ENCODE measurements at places on chromosomes 1 and 21. TPM values are rescaled to one million over a fixed set of nuclear protein-coding genes. Genes with fewer than 3 reads are reported as not detected.
A peak's percentile ranks its signal among the peaks of the same experiment; 100 is the strongest.

GRCh38 chr1:19710825-19711611 lies 46.3 kb downstream of the HTR6 start:
- no peak for DNase-seq

DNA sequence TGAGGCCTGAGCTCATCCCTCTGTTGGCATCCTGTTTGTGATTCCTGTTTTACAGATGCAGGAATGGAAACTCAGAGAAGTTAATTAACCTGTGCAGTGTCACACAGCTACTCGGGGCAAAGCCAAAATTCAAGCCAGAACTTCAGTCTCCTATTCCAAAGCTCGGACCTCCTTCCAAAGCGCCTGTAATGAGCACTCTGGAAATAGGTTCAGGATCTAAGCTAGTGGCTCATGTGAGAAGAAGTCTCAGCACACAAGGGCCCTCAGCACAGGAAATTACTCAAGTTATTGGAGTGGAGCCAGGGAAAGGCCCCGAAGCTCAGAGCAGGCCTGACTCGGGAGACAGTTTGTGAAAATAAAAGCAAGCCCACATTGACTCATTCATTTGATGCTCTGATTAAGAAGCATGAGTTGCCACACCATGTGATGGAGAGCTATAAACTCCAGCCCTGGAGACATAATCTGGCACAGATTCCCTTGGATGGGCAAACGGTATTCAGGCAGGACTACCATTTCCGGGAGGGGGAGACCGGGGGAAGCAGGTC lies 50.6 kb upstream of the LYST start:
- DNase-seq, result peak; percentile 23

DNA sequence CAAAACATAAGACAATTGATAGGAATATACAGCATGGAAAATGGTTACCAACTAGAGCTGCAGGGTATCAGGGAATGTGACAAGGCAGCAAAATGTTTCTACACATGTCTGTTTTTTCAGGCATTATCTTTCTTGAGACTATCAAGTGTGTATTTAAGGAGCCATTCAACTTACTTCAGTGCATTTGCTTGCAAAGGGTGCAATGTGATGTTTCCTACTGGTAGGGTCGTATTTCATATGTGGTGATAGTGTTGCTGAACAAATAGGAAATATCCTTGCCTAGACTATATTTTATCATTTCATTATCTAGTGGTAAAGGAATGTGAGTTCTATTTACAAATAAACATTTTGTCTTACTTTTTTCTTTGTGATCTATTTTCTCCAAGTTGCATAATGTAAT lies 42.4 kb downstream of the PTPRC start:
- DNase-seq, result no peak

GRCh38 chr1:187270256-187270655 lies 441.5 kb downstream of the PLA2G4A start:
- DNase-seq, result no peak

DNA sequence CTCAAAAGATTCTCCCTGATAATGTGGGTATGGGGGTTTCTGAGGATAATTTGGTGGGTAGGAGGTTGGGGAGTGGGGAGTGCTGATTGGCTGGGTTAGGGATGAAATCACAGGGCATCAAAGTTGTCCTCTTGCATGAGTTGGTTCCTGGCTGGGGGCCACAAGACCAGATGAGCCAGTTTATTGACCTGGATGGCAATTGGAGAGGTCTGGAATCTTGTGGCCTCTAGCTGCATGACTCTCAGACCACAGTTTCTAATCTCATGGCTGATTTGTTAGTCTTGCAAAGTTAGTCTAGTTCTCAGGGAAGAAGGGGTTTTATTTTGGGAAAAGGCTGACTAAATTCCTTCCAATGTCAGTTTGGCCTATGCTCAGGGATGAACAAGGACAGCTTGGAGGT lies 3.3 kb upstream of the GBP1 start:
- DNase-seq, result no peak

DNA sequence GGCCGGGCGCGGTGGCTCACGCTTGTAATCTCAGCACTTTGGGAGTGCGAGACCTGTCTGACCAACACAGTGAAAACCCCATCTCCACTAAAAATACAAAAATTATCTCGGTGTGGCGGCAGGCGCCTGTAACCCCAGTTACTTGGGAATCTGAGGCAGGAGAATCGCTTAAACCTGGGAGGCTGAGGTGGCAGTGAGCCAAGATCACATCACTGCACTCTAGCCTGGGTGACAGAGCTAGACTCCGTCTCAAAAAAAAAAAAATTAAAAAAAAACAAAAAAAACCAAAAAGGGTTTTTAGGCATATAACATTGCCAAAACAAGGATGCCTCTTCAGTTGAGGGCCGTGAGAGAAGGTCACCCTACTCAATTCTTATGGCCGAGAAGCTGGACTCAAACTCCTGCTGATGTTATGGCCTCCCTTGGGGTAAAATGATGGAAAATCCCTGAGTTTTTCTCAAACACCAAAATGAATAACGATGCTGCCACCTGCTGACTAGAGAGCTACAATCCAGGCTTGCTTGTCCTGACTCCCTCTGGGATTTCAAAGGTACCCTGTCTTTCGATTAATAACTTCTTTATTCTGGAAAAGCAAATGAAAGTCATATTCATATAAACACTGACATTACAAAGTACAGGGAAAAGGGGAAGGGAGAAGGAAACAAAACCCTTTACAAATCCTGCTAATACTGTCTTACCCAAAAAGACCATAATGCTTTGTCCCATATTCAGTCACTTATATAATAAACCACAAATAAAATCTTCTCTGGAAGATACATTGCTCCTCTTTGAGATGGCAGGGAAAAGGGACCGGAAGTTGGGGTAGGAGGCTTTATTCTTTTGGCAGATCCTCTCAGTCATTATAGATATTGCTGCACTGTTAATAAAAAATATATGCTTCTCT lies 10.7 kb downstream of the RAB42 start:
- DNase-seq, result peak; percentile 45

DNA sequence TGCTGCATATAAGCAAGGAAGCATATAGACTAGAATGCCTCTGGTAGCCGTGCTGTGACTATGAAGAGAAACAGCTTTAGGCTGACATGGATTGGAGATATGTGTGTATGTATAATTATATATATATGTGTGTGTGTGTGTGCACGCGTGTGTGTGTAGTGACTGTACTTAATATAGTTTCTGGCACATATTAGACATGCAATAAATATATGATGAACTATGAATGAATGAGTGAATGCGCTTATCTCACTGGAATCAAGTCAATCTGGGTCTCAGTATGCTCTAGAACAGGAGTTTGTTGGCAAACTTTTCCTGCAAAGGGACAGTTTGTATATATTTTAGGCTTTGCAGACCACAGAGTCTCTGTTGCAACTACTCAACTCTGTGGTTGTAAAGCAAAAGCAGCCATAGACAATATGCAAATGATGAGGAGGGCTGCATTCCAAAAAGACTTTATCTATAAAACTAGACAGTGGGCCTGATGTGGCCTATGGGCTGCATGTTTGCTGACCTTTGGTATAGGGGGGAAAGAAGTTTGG lies 482.9 kb upstream of the USP24 start:
- DNase-seq, result no peak

DNA sequence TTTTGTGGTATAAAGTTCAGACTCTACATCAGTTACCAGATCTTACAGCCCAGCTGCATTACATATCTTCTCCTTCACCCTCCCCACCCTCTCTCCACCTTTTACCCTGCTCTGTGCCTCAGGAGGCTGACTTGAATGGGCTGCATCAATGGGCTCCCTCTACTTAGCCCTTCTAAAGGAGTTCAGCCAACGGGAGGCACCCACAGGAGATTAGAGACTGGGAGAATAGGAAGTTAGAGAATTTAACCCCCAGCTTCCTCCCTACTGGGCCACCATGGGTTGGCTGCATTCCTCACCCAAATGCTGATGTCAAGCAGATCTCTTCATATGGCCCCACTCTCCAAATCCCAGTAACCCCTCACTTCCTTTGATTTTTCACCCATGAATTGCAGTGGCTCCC lies 17.1 kb upstream of the DUSP23 start:
- DNase-seq, result no peak

GRCh38 chr1:98421085-98421435 lies 240.5 kb upstream of the SNX7 start:
- no peak for DNase-seq

GRCh38 chr1:170856455-170856854 lies 78.9 kb upstream of the MROH9 start:
- no peak for DNase-seq

GRCh38 chr1:30400507-30400906 lies 322.9 kb downstream of the MATN1 start:
- DNase-seq, result no peak

- no peak for DNase-seq
Observed at GRCh38 chr1:103110701-103111100, 2.4 kb upstream of the COL11A1 start.

DNA sequence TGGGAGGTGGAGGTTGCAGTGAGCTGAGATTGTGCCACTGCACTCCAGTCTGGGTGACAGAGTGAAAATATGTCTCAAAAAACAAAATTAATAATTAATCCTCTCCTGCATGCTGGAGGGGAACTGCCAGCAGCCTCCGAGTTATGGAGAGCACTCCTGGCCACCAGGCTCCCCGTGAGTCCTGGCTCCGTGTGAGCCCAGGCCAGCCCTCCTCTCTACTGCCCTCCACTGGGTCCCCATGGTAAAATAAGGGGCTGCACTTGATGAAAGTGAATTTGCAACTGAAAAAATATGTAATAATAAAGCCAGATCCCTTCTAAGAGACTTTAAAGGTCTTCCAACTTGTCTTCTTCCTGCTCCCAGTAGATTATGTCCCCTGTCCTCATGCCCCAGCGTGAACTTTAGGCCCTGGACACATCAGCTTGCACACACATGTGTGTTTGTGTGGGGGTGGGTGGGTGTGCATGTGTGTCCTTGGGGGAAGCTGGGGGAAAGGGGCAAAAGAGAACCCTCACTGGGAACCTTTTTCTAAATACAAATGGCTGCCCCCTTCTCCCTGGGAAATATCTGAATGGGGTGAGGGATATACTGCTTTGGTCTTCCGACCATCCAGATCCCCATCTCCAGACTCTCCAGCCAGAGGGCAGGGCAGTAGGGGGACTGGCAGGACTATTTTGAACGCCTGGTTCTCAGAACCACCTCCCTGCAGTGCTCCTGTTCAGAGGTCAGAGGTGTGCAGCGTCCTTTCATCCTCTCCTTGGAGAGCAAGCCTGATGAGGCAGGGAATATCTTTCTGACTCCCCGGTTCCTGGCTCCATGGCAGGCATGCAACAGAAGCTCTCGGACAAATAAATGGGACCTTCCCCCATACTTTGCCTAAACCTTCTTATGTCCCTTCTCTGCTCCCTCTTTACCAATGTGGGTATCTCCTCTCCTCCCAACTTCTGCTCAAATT lies 26.2 kb downstream of the NEK2 start:
- DNase-seq, result peak; percentile 37

DNA sequence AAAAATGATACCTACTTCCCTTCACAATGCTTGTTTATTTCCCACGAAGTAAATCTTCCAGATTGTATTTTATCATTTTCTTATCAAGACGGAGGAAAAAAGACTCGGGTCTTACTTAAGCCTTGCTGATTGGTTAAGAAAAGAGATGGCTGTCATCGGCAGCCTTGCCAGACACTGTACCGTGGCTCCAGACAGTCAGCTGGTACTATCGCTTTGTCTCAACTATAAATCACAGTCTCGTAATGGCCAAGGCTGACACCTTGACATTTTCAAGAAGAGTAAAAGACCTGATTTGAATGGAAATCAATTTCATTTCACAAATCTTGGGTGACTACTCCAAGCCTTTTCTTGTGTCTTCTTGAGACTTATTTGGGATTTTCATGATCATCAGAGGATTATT lies 868.0 kb downstream of the USP25 start:
- DNase-seq, result no peak

- DNase-seq, result no peak
Observed at GRCh38 chr1:178483251-178483957, 13.4 kb downstream of the CLEC20A start.

DNA sequence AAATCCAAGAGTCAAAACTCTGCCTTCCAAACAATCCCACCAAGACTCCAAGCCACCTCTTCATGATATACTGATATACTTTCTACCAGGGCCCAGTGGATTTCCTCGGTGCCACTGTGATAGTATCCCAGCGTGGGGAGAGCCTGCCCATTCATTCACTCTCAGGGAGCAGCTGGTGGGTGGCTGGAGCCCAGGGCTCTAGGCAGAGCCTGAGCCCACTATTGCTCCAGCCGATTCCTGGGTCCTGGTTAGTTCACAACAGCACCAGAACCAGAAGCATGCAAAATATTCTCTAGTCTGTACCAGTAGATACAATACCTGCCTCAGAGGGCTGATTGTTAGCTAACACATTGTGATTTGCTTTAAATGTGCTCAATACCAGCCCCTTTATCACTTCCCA lies 831 bp downstream of the CSRP1 start:
- DNase-seq, result no peak

- DNase-seq, result peak; percentile 14
Observed at GRCh38 chr1:32623775-32624174, 26.6 kb downstream of the ZBTB8OS start.

DNA sequence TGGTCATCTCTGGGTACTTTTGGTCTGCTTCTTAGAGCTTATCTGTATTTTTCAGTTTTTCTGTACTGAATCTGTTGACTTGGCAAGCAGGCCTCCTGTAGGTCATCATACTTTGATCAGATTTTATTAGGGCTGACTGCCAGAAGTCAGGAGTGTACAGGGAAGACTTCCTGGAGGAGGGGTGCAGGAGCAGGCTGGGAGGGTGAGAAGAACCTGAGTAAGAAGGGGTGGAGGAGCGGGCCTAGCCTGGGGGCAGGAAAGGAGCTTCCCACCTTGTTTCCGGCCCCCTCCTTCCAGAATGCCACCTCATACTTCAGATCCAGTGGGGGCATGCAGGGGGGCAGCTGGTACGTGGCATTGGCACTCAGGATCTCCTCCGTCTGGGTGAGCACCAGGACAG lies 18.3 kb upstream of the IL22RA1 start:
- no peak for DNase-seq

NUDT4B gene
- total RNA-seq, result 0.52 TPM

MEGF6 gene
- total RNA-seq, result 26.6 TPM

RSPH1 gene
- not detected for total RNA-seq

PPM1J gene
- not detected for total RNA-seq

GBP7 gene
- total RNA-seq, result not detected

TRIM63 gene
- total RNA-seq, result 0.10 TPM

KCNK2 gene
- not detected for total RNA-seq

TTC22 gene
- total RNA-seq, result 10.6 TPM
